ENCODE measurements at places on chromosomes 5 and 9.

- no peak for DNase-seq
Measured at GRCh38 chr5:147452165-147452811, 57.6 kb downstream of the DPYSL3 start.

DNA sequence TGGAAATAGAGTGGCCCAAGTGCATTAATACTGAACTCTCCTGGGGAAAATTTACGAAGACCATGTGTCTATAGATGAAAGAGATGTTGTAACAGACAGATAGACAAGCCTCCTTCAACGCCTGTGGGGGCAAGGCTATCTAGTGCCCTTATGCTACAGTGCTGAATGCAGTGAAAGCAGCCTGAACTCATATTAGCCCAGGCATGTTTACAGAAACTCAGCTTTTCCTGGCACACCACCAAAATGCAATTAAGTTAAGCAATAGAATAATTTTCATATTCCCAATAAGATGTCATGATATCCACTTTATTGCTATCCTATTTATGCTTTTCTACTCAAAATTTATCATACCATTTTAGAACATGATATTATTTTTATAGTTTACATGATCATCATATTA, 277.0 kb downstream of the DIRAS2 start:
- no peak for DNase-seq

DNA sequence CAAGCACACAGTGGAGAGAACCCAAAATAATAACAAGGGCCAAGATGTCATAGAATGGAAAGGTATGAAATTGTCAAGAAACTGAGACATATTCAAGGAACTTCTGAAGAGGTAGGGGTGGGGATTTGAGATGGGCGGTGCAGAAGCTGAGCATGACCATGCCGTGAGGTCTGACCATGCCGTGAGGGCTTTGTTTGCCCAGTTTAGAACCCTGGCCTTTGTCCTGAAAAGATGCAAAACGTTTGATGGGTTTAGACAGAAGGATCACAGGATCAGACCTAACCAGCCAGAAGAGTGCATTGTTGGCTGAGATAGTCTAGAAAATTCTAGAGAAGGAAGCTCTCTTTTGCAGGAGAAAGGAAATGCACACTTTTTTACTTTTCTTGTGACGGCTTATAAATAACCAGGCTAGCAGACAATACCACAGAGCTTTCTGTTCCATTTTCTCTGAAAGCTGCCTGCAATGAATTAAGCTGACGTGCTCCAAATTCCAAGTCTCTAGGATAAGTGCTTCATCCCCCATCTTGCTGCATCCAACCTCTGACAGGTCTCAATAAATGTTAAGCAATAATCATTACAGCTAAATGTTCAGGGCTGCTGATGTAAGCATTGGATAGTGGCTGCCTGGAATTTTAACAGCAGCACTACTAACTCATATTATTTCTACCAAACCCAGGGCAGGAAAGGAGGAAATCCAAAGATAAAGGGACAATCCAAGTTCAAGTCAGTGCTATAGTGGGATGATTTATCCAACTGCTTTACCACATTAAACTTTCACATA, 110.9 kb upstream of the IL6ST start:
- DNase-seq, result no peak

DNA sequence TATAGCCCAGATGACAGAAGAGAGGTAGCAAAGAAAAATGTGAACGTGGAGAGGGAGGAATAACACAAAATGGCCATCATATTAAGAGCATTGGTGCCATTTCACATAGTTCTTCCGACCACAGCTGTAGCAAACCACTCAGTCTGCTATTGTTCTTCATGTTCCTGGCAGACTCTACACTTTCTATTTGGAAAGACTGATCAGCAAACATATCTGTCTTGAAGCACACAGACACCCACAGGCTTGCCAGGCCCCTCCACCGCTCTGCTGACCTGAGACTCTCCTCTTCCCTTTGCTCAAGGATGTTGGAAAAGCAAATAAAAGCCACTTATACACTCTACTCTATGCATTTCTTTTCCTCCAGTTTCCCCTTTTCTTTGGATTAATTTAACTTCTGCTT, 298.0 kb downstream of the FBXL7 start:
- DNase-seq, result no peak

DNA sequence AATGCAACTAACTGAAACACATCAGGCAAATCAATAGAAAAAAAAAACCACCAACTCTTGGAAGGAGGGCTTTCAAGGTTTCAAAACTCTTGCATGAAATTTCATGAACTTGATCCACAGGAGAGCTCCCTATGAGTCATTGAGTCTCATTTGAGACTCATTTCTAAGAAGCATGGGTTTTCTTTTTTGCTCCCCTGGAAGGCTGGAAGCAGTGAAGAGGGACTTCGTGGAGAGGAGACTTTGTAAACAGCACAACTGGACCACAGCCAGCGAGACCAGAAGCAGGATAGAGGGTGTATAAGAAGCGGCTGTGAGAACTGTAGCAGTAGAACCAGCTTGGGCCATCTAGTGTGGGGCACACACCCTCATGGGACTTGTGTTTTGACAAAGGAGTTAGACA, 41.2 kb upstream of the RAPGEF1 start:
- DNase-seq, result no peak

DNA sequence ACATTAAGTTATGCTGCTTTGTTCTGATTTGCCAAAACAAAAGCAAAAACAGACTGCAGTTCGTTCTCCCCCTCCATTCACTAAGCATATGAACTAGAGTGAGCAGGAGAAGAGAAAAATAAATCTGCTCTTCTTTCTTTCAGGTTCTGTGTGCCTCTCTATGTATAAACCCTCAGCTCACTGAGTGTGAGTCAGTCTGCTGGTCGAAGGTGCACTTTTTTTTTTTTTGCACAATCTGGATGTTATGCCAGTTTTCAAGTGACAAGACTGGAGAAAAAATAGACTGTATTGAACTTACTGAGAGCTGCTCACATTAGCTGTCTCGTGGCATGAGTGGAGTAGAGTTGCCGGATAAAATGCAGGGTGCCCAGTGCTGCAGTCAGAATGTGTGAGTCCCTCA, 244.6 kb upstream of the ATP10B start:
- no peak for DNase-seq

Measured in activated T-helper 1 cell treated with anti-CD3 and anti-CD28 coated beads, Interleukin-2, amount 50 U/mL, for 16 hours (primary cell).